Mammary epithelial cell (primary cell): ENCODE measurements at places on chromosomes 5 and 9. TPM values are rescaled to one million over a fixed set of nuclear protein-coding genes. Genes with fewer than 3 reads are reported as not detected.

The TUSC1 gene
- 4.6 TPM for polyA plus RNA-seq

DNA sequence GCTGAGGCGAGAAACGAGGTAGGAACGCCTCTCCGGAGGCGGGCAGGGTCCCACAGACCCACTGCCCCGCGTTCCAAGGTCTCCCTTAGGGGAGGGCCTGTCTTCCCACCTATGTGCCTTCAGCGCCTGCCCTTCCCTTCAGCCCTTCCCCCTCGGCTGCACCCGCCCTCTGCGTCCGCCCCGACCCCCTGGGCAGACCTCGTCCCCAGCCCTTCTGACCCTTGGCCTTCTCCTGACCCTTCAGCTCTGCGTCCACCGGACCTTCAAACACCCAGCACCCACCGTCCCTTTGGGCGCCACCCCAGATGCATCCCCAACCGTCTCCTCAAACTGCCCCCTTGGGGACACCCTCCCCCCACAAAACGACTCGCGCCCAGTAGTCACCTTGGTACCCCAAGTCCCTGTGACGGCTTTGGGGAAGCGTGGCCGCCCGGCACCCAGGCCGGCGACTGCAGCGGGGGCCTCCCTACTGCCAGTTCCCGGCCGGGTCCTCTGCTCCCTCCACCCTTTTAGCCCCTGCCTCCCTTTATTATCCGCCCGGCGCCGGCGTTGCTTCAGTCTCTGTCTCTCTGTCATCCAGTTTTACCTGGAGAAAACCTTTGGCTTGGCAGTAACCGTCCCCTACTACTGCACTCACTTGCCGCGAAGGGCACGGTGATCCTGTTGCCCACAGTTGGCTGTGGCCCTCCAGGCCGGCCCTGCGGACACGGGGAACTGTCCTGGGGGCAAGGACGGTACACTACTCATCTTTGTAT, 421 bp downstream of the RUSC2 start:
- peak; percentile 21 for DNase-seq

The TNFSF15 gene
- 0.74 TPM for polyA plus RNA-seq

The PCDHA13 gene
- polyA plus RNA-seq, result 0.11 TPM

DNA sequence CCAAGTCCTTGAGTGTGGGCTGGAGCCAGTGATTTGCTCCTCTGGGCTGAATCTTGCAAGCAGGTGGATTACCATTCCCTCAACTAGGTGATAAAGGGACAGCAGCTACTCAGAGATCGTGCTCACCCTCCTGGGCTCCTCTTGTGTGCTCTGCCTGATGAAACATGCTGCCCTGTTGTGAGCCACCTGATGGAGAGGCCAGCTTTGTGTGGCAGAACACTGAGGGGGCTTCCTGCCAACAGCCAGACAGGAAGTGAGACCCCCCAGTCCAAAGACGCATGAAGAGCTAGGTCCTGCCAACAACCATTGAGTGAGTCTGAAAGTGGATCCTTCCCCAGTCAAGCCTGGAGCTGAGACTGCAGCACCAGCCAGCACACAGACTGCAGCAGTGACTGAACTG, 106.4 kb upstream of the IRX2 start:
- no peak for DNase-seq

DNA sequence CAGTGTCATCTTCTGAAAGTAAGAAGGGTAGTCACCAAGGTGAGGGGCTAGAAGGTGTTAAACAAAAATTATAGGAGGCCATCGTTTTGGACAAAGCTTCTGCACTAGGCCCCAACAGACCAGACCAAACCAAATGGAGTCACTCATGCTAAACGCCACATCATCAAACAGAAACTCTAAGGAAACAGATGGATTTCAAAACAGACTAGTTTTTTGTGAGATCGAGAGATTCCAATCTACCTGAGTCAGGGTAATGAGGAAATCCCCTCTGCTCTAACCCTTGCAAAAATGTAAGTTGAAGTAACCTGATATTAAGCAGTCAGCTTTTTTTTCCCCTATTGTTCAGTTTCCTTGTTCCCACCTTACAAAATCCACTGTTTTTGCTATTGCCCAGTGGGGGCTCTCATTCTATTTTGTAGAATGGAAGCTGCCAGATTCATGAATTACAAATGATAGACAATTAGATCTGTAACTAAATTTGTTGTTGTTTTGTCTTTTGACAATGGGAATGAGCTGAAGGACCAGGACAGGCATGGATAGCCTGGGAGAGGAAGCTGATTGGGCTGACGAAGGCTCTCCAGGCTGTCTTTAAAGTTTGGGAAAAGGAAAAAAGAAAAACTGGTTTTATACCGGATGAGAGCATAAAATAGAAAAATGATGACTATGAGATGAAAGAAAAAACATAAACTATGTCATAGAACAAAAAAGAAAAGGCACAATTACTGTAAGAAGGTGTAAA, 94.7 kb upstream of the ADAMTSL1 start:
- peak; percentile 87 for DNase-seq

DNA sequence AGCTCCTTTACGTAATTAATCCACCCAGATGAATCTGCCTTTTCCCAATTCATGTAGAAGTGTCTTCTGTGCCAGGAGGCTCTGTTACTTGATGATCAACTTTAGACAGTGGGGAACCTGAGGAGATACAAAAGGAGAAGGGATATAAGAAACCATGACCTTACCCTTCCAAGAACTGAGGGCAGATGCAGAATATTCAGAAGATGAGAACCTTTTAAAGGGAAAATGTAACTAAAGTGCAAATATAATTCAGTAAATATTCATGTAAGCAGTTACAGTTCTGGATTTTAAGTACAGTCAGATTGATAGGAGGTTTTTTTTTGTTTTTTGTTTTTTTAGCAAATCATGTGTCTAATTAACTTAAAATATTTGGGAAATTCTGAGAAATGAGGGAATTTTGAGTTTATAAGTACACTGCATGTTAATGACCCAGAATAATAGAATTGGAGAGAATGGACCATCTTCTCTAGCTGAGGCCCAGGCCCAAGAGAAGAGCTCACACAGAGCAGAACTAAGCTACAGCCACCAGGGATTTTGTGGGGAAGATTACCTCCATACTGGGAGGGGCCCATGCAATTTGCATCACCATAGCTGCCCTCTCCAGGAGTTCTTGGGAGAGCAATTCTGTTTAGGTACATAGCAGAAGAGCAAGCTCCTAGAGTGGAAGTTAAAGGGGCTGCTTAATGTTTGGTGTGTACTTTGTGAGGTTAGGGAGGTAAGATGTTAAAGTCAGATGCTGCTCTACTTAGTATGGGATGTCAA, 61.5 kb downstream of the SV2C start:
- DNase-seq, result no peak

The BTNL9 gene
- polyA plus RNA-seq, result 0.03 TPM

GRCh38 chr5:120162321-120162720, 301.8 kb upstream of the PRR16 start:
- peak; percentile 27 for DNase-seq

DNA sequence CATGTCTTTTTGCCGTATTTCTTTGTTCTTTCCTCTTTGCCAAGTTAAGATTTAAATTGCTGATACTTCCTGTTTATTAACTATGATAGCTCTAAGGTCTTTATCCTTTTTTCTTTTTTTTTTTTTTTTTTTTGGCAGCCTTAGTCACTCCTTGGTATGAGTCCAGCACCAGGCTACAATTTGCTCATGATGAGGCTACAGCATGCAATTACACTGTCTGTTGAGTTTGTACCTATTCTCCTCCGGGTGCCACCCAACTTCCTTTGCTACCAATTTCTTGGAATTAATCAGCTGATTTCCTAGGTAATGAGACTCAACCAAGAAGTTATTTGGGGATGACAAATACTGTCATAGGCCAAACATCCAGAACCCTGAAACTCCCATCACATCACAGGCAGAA, 25.5 kb downstream of the ACTL7B start:
- peak; percentile 80 for DNase-seq

GRCh38 chr9:74036549-74037231, 460.4 kb upstream of the RORB start:
- DNase-seq, result no peak

GRCh38 chr5:107118184-107119019, 552.3 kb downstream of the EFNA5 start:
- no peak for DNase-seq

The PCDHGA11 gene
- polyA plus RNA-seq, result 0.12 TPM

- DNase-seq, result peak; percentile 66
Observed at GRCh38 chr5:89043676-89044075, 160.7 kb upstream of the MEF2C start.

- DNase-seq, result peak; percentile 66
Observed at GRCh38 chr5:81506900-81507588, 113.1 kb upstream of the ACOT12 start.

GRCh38 chr5:37896159-37896558, 56.3 kb upstream of the GDNF start:
- DNase-seq, result no peak

- DNase-seq, result no peak
Observed at GRCh38 chr5:151798674-151799073, 26.9 kb downstream of the G3BP1 start.

GRCh38 chr9:99298614-99299013, 76.5 kb downstream of the SEC61B start:
- DNase-seq, result no peak

The STXBP1 gene
- 31.6 TPM for polyA plus RNA-seq

DNA sequence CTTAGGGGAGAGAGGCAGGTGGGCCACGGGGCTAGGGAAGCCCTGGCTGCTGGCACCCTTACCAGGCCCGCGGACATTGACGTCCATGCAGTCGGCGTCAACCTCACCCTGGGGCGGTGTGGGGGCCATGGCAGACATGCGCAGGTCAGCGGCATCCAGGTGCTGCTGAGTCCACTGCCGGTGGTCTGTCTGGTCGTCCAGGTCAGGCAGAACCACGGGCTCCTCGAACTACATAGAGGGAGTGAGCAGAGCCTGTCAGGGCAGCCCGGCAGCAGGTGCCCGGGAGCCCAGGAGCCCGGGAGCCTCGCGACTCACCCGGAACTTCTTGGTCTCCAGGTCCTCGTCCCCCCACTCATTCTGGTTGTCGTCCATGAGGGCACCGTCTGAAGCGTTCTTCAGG, 18.8 kb upstream of the SEC16A start:
- no peak for DNase-seq

The ORM1 gene
- polyA plus RNA-seq, result not detected

DNA sequence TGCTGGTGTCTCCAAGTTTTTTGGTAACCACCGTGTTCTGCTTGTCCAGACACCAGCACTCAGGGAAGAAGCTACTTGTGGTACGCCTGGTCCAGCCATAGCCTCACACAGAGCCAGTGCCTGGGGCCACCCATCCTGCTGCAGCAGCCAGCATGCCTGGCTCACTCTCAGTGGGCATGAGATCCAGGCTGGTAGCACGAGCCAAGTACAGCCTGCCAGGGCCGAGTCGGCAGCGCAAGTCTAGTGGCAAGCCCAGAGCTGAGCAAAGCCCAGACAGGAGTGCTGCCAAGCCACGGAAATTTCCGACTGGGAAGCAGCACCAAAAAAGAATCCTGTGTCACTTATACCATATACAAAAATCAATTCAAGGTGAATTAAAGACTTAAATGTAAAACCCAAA, 36.3 kb upstream of the FBXL17 start:
- no peak for DNase-seq

The TERT gene
- polyA plus RNA-seq, result not detected

GRCh38 chr9:3553076-3553765, 27.4 kb upstream of the RFX3 start:
- DNase-seq, result no peak

- DNase-seq, result no peak
Observed at GRCh38 chr5:172818081-172818480, 16.0 kb upstream of the ERGIC1 start.
